ENCODE measurements at places on chromosomes 12 and 14. TPM values are rescaled to one million over a fixed set of nuclear protein-coding genes. Genes with fewer than 3 reads are reported as not detected.

CTSG gene
- polyA plus RNA-seq = 1.7 TPM

GALNT6 gene
- 2.0 TPM for polyA plus RNA-seq

DNA sequence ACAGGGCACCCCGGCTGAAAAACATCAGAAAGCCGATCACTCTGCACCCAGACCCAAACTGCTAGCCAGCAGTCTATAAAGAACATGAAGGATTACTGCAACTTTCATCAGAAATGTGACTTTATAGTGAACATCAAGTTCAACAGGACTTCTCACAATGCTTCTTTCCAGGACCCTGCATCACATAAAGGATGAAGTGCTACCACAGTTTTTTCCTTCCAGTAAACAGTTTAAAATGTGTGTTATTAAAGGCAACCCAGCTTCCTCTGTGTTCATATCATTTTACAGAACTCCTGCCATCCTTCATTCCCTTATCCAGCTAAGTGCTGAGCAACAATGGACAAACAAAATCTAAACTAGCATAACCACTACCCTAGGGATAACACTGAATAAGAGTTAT lies 280.3 kb upstream of the DIO2 start:
- DNase-seq = no peak

DNA sequence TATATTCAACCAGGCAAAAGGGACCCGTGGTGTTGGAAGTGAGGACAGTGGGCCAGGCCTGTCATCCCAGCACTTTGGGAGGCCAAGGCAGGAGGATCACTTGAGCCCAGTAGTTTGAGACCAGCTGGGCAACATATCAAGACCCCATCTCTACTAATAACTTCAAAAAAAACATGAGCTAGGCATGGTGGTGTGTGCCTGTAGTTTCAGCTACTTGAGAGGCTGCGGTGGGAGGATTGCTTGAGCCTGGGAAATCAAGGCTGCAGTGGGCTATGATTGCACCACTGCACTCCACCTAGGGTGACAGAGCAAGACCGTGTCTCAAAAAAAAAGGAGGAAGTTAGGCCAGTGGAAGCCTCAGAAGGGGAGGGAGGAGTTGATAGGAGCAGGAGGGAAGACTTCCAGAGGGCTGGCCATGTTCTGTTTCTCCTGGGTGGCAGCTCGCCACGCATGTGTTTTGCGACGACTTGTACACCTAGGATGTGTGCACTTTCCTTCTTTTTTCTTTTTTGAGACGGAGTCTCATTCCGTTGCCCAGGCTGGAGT lies 10.1 kb downstream of the SLC25A29 start:
- no peak for DNase-seq

- no peak for DNase-seq
Observed at GRCh38 chr14:61266436-61266835, 14.7 kb downstream of the TMEM30B start.

GRCh38 chr12:27781680-27782079 lies 1.6 kb upstream of the MANSC4 start:
- peak; percentile 50 for DNase-seq

- DNase-seq = peak; percentile 70
Observed at GRCh38 chr12:48890657-48891418, 25.2 kb upstream of the RND1 start.

DNA sequence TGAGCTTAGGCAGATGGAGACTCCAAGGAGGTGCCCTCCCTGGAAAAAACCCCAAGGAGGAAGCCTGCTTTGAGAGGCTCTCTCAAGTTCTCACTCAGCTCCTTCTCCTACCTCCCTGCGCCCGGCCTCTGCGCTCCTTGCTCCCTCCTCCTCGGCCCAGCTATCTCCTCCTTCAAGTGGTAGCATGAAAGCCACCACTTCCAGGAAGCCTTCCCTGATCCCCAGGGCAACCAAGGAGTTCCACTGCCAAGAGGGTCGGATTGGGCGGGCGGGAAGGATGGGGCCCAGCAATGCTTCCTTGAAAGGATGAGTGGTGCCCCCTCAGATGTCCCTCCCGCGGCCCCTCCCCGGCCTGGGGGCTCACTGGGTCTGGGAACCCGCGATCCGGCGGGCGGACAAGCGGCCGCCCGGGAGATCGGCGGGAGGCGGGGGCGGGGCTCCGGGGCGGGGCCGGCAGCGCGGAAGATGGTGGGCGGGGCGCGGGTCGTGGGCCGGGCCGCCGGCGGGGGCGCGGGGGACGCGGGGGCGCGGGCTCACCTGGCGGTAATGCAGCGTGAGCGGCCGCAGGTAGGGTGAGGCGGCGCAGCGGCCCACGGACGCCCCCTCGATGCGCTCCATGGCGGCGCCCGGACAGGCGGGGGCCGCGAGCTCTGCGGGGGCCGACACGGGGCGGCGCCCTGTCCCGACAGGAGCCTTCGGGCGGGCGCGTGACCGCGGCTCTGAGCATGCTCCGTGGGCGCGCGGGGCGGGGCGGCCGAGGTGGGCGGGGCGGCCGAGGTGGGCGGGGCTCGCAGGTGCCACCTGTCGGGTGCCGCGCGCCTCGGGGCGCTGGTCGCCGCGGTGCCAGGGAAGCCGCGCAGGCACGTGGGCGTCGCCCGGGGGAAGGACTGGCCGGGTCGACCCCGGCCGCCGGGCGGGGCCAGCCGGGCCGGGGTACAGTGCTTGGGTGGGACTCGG lies at the start of gene NUDT14:
NUDT14 (minus strand) TSS at position 721 of the 957 bp plus-strand sequence; CDS start at position 618, 103 bp downstream.
- no peak for DNase-seq

- no peak for DNase-seq
Observed at GRCh38 chr14:104770851-104771272, 17.9 kb downstream of the SIVA1 start.

DNA sequence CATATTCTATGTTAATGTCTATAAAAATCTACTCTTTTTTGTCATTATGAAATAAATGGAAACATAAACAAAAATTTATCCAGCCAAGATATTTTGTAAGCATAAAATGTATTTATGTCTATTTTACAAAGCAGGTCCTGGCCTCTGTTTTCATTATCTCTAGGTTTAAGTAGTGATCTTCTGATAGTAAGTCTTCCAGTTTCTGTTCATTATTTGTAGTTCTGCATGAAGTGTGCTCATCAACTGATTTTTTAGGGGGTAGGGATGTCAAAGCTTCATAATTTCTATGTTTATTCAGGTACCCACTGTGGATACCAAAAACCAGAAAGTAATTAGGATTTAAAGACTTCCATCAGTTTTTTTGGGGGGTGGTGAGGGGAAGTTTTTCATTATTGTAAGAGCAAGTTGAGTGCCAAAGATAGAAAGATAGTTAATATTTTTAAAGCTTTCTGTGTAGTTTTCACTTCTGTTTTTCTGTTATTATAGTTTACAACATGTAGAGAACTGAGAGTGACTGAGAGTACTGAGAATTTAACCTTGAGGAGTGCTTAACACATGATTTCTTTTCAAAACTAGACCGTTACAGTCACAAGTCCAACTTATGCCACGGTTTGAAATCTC lies 30.6 kb upstream of the LMO3 start:
- DNase-seq = no peak

Measured in right lung (tissue), 10 donors.